Right cardiac atrium (tissue), 5 donors: ENCODE measurements at places on chromosomes 4 and X.
A peak's percentile ranks its signal among the peaks of the same experiment; 100 is the strongest.

DNA sequence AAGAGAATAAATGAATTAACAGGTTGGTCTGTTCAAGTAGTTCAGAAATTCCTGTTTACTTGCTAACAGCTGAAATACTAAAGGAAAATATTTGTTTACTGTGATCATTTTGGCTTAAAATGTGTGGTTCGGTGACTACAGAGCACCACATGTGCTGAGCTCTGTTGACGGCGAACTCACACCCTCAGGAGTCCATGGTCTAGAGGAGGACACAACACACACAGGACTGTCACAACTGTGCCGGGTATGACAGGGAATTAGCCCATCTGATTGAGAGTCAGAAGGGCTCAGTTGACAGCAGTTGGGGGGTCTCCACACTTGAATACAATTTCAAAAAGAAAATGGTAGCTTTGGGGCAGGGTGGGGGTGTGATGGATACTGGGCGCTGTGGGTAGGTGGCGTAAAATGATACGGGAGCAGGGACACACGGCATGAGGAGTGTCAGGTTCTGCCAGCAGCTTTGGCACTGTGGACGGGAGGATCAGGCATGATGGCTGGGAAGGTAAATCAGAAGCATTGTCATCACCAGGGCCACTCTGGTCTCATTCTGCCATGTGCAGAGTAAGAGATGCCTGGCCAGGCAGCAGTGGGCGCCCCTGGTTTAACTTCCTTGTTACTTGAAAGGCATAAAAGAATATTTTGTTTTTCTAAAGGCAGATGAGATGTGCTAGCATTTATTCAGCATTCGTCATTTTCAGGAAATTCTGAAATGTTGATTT is 33.3 kb downstream of the CLDN22 start:
- no peak for DNase-seq

DNA sequence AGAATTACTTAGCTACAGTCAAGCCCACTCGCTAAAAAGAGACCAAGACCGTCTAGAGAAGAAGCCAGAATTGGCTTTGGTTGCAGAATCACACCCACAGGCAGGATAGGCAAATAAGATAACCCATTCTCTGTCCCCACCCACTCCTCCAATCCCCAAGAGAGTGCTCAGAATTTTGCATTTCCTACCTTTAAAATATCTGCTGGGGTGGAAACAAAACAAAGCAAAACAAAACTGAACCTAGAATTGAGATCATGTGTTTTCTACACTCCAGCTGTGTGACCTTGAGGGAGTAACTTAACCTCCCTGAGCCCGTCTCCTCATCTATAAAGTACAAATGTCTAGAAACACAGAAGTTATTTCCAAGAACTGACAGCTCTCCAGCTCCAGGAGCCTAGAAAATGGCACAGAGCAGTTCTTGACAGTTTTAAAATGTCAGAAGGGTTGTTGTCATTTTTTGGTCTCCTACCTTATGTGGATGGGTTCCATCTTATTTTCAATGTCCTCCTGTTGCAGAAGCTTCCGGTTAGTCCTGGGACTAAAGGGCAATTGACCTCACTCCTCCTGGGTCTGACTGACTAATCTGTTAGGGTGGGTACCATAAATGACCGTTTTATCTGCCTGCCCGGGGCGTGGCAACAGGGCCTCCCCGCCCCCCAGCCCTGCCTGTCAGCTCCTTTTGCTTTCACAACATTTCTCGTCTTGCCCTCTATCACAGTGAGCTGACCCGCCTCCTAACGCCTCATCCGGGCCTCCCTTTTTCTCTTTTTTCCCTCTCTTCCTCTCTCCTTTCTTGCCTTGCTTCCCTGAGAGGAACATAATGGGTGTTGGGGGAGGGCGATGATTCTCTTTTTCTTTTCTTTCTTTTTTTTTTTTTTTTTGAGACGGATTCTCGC is 114.0 kb downstream of the RBM47 start:
- peak; percentile 44 for DNase-seq

- no peak for DNase-seq
Observed at GRCh38 chrX:78712336-78712735, 35.2 kb upstream of the LPAR4 start.

DNA sequence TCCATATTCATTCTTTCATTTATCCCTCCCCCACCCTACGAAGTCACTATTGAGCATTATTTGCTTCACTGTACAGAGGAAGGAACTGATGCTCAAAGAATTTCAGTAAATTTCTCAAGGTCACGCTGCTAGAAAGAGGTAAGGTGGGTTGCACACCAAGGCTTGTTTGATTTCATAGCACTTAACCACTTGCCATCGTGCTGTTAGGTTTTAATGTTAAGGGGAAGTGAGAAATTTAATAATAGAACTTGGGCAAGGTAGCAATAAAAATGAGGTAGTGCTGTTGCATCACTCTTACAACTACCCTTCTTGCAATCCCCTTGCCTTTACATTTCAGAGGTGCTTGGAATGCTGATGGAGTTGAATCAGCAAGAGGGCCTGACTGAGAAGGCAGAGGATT is 343.1 kb downstream of the MID1IP1 start:
- DNase-seq = no peak

DNA sequence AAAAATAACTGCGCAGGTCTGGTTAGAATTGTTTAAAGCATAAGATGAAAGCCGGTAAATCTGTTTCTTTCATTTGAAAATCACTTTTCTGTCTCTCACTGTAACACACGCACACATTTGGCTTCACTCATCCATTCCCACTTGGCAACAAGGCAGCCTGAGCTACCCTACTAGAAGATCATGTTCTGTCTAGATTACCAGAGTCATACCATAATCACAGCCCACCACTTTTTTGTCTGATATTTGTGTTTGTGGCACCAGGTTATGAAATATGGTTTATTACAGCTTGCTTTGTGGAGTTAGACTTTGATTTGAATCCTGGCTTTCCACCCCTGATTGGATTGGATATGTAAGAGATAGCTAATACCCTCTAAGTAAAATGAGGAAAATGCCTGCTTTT is 2.2 kb downstream of the USO1 start:
- DNase-seq = no peak
